Stimulated activated CD8-positive, alpha-beta memory T cell treated with anti-CD3 and anti-CD28 coated beads, Interleukin-12 subunit alpha, Interleukin-12 subunit beta, amount 100 ng/mL, for 1 hour (primary cell): ENCODE measurements at places on chromosomes 2 and 18.

GRCh38 chr2:210267698-210268097 is 42.5 kb upstream of the ACADL start:
- no peak for DNase-seq

DNA sequence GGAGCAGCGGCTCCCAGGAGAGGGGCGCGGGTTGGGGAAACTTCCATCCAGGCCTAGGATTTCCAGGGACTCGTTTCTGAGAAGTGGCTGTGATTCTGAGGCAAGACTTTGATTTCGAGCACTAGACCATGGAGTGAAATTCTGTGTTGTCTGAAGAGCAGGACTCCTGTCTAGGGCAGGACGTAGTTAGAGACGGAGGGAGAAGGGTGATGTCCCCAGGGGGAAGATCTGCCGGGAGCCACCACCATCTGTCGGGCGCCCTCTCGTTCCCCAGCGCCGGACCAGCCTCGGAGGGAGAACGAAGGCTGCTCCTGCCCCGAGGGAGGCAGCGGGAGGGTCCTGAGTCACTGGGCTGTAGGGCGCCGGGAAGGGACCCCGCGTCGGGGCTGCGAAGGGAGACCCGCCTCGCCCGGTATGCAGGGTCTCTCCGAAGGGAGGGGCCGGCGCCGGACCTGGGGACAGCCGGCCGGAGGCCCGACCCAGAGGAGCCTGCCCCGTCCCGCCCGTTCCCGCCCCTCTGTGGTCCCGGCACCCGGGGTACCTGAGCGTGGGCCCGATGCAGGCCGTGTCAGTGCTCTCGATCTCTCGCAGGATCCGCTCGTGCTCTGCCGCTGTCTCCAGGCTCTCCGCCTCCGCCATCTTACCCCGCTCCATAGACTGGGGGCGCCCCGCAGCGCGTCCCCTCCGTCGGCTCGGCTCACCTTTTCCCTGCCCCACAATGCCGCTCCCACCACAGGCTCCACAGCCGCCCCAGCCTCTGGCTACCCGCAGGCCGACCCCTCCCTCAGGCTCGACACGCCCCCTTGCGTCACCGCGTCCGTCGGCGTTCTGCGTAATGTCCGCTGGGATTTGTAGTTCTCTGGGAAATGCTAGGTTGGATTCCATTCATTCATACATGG is at the start of gene EXOC6B:
EXOC6B (minus strand) TSS at position 777 of the 899 bp plus-strand sequence.
- DNase-seq = peak; percentile 76

- no peak for DNase-seq
Measured at GRCh38 chr2:47946593-47946992, 40.3 kb upstream of the FBXO11 start.

GRCh38 chr18:24678626-24679025 is 218.2 kb downstream of the HRH4 start:
- DNase-seq = no peak

- no peak for DNase-seq
Measured at GRCh38 chr18:37501136-37501535, 64.5 kb downstream of the CELF4 start.

- DNase-seq = peak; percentile 14
Measured at GRCh38 chr2:172172513-172173173, 69.9 kb upstream of the DLX2 start.

GRCh38 chr2:79393107-79393685 is 119.7 kb upstream of the CTNNA2 start:
- no peak for DNase-seq

GRCh38 chr18:31973929-31974546 is 31.1 kb upstream of the TRAPPC8 start:
- DNase-seq = no peak

GRCh38 chr2:222903234-222904220 is 42.7 kb downstream of the ACSL3 start:
- no peak for DNase-seq

DNA sequence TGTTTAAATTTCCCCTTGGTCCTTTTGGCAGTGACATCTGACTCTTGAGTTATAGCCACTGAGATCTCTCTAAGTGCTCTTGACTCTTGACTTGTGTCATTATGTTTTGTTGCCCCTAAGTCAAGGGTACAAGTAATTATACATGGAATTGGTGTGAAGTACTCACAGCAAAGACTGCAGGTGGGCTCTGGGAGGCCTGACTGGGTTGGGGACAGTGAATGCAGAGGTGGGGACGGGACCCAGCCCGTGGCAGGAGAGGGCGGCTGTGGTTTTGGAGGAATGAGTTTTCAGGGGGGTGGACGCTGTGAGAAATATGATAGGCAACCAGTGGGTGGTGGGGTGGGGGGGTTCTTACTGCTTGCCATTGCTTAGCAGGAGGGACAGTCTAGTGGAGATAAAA is 97.8 kb downstream of the NCK2 start:
- no peak for DNase-seq

- DNase-seq = no peak
Measured at GRCh38 chr2:219076253-219076652, 15.5 kb upstream of the IHH start.

DNA sequence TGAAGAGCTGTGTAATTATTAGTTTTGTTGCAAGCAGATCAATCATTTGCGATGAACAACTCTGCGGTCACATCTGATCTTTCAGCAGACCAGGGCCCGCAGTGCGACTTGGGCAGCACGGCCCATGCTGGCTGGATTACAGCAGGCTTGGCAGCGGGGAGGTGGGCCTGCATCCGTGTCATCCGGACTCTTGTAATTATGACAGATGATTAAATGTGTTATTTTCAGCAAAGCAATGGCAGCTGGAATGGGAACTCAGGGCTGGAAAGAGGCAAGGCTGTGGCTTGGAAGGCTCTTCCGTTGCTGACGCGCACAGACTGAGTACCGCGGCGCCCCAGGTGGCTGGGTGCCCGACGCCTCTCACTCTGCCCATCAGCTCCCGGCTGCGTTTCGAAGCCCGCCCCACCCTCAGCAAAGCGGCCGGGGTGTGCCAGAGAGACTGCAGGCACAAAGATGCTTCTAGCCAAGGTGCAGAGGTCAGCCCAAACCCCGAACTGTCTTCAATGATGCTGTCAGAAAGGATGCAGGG is 397.4 kb upstream of the SALL3 start:
- DNase-seq = no peak

DNA sequence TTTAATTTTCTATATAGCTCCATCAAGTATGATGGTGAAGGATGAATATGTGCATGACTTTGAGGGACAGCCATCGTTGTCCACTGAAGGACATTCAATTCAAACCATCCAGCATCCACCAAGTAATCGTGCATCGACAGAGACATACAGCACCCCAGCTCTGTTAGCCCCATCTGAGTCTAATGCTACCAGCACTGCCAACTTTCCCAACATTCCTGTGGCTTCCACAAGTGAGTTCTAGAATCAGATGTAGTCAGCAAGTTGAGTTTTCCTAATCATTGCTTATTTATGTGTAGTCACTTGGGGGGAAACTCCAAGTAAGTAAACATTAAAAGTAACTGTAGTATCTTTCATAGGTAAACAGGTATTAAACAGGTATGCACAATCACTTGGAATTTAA is 24.8 kb downstream of the SMAD4 start:
- DNase-seq = no peak

DNA sequence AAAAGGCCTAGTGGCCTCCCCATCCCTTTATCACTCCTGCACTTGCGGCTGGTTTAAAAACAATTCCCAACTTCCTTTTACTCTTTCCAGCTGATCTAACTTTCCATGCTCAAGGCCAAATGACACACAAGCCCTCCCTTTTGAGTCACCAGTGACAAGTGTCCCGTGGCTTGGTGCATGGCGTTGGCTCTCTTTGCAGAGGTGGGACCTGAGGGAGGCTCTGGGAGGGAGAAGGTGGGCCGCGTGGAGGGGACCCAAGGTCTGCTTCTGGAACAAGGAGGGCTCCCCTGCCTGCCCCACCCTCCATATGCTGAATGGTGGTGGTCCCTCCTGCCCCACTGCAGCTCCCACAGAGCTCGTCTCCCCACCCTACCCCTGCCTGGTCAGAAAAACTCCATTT is 30.8 kb upstream of the HPCAL1 start:
- no peak for DNase-seq

DNA sequence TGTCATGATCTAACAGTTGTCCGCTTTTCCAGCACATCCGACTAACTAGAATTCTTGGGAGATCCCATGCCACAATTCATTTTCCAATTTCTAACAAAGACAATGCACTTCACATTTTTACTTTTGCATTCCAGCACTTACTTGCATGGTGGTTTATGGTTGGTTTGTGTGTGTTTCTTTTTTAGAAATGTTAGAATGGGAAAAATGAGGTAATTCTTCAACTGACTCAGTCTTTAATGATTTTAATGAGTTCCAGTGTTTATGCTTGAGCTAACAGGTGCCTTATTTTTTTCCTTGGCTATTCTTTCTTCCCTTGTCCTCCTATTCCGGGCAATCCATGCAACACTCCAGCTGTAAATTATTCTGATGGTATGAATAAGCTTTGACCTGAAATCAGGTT is 46.4 kb downstream of the SLC8A1 start:
- DNase-seq = no peak

DNA sequence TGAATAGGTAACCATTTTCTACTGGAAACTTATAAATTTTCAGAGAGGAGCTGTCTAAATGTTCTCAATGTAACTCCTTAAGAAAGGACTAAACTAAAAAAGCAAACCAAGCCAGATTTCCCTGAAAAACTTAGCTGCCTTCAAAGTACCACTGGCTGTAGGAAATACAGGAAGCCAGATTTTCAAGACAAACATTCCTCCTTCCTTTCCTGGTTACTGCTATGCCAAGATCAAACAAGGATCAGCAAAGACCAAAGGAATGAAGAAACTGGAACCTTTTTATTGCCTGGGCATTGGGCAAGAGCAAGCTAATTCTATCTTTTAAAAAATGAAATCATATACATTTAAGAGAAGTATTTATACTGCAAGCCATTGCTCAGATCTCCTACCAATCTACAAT is 212.7 kb downstream of the DYM start:
- no peak for DNase-seq

DNA sequence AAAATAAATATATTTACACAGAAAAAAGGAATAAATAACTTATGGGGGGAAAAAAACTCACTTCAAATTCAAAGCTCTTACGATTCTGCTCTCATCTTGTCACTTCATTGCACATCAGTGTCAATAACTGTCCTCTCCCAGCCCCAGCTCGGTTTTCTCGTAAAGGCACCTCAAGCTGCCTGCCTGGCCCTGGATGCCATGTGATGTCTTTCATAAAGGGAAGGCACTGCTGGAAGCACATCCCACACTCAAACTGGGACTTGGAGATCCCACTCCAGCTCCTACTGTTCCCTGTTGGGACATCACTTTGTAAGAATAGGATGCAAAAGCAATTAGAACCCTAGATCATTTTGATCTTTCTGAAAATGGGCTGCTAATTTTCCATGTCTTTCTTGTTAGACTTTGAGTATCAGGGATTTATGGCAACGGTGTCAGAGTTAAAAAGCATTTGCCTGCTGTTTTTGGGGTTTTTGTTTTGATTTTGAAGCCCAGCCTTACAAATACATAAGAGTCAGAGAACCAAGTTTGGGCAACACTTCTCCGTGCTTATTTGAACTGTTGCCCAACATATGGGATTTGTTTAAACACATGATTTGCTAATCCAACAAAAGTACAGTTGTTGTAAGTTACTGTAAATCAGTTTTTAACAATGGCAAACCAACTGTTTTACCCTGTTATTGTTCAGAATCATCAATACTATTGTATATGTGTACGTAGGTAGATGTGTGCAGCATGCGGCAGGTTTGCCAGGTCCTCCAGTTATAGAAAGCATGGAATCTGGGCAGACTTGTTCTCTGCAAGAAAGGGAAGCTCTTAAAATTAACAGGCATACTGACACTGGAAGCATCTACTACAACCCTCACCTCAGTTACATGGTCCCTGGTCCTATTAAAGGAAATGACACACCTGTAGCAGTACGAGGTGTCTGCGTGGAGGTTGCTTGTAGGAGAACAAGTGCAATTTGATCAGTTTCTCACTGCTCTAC is 20.6 kb downstream of the SERTAD2 start:
- DNase-seq = no peak

DNA sequence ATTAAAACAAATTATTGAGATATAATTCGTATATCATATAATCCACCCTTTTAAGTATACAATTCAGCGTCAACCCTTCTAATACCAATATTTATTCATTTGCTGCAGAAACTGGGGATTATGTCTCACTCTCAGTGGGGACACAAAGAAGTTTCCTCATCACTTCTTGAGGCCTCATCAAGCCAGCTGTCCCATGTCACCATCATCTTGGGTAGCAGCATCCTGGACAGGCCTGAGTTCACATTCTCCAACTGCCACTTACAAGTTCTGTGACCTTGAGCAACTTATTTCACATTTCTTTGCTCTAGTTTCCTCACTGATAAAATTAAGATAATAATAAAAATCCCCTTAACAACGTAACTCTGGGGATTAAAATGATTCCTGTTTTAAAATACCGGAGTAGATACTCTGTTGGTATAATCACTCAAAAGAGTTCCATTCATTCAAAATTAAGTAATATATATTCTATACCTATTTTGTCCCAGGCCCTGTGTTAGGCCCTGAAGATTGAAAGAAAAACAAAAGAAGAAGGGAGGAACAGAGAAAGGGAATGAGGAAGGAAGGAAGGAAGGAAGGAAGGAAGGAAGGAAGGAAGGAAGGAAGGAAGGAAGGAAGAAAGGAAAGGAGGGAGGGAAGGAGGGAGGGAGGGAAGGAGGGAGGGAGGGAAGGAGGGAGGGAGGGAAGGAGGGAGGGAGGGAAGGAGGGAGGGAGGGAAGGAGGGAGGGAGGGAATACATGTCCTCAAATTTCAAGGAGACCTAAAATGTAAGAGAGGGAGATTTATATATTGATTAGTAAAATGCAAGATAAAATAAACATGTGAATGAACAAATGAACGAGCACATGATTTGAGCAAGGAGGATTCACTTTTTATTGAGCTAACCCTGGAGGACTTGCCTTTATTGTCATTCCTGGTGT is 42.4 kb downstream of the NCKAP5 start:
- DNase-seq = no peak

DNA sequence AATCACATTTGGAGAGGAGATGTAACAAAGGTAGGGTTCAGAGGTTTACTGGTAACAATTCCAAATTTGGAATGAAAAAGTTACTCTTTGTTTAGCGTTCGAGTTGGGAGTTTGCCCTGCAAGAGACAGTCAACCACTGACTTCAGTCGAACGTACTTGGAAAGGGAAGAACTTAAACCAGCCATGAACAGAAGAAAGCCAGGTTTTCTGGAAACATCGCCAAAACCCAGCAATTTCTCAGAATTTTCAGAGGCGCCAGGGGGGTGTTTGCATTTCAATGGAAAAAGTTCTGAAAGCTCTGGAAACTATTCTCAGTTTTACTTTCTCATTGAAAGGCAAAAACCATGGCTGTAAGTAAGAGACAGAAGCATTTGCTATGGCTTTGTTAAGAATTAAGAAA is 28.5 kb upstream of the AQP4 start:
- no peak for DNase-seq

GRCh38 chr2:126932529-126932928 is 33.8 kb downstream of the TEX51 start:
- DNase-seq = no peak

GRCh38 chr2:66897691-66898150 is 462.8 kb downstream of the MEIS1 start:
- no peak for DNase-seq
